ENCODE measurements at places on chromosomes 16 and 17.

DNA sequence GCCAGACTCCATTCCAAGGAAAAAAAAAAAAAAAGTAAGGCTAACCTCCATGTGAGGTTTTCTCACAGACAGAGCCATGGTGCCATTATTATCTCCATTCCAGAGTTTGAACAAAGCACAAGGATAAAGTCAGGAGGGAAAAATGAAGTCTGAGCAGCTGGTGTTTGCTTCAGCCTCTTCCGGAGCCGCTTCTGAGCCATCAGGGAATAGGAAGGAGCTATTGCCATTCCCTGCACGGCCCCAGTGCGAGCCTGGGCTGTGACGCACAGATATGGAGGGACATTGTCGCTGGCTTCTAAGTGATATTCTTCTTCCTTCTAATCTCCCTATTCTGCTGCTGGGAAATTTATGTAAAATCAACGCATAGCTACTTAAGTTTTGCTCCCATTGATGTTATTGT lies 69.5 kb upstream of the PIRT start:
- no peaks in the 10 kb centered on the region for H3K36me3 ChIP-seq
- DNase-seq = no peak
- H3K4me1 ChIP-seq = no peaks in the 10 kb centered on the region
- H3K27me3 ChIP-seq = no peaks in the 10 kb centered on the region
- H3K4me3 ChIP-seq = no peak overlapping the region

GRCh38 chr17:81026266-81027036 lies 8.5 kb upstream of the BAIAP2 start:
- peak overlapping the region; percentile 95 for H3K27ac ChIP-seq
- no peak for DNase-seq
- H3K27me3 ChIP-seq = no peaks in the 10 kb centered on the region
- H3K4me1 ChIP-seq = peaks cover 61% of the 10 kb centered on the region
- peaks cover 16% of the 10 kb centered on the region for H3K36me3 ChIP-seq

DNA sequence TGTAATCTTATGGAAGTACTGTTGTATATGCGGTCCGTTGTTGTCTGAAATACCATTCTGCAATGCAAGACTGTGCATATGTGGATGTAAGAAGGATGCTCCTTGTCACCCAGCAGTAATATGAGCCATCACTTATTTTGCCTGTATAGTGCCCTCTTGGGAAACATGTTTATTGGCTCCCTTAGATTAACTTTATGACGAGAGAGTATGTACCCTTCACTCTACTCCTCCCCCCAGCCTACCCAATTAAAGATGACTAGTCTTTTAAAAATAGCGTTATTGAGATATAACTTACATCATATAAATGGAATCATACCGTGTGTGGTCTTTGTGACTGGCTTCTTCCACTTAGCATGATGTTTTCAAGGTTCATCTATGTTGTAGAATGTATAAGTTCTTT lies 33.6 kb downstream of the FTO start:
- DNase-seq = no peak
- no peaks in the 10 kb centered on the region for H3K36me3 ChIP-seq
- no peaks in the 10 kb centered on the region for H3K27me3 ChIP-seq

DNA sequence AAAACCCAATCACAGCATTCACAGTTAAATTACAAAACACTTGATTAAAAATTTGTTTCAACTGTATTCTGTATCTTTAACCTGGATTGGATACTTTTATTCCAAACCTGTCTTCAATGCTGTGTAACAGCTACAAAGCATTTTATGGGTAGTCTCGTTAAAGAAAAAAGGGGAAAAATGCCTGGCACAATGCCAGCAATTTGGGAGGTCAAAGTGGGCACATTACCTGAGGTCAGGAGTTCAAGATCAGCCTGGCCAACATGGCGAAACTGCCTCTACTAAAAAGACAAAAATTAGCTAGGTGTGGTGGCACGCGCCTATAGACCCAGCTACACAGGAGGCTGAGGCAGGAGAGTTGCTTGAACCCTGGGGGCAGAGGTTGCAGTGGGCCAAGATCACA lies 4.0 kb downstream of the GNA13 start:
- peaks cover 13% of the 10 kb centered on the region for H3K4me1 ChIP-seq
- peaks cover 23% of the 10 kb centered on the region for H3K36me3 ChIP-seq
- H3K27me3 ChIP-seq = no peaks in the 10 kb centered on the region
- H3K27ac ChIP-seq = no peak overlapping the region
- H3K4me3 ChIP-seq = no peak overlapping the region

DNA sequence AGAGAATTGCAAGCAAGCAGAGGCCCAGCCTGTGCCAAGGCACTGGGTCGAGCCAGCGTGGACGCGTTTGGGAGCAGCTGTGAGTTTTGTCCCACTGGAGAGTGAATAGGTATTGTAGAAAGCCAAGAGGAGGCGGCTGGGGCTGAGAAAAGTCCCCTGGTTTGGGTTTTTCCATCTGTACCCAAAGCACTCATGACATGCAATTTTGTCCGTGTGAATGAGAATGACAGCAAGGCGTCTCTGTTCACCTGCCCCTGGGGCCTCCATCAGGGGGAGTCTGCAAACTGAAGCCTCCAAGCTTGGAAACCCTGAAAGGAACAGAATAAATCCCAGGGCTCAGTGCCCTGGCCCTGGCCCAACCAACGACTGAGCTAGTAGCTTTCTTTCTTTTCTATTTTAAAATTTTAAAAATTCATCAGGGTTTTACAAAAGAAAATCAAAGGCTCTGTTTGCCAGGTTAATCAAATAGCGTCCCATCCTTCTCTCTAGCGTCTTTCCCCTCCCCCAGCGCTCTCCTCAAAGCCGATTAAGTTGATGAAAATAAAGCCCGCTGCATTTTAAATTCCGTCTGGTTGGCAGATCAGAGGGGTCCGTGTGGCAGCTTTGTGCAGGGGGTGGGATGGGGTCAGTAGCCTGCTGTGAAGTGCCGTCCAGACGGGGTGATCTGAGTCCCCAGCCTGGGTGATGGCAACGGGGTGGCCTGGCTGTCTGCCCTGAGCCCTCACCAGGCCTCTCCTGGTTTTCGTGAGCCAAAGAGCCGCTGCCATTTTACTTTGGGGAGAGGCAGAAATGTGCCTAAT lies 171.0 kb downstream of the KATNIP start:
- peaks cover 17% of the 10 kb centered on the region for H3K36me3 ChIP-seq
- DNase-seq = no peak
- H3K4me3 ChIP-seq = no peak overlapping the region
- no peaks in the 10 kb centered on the region for H3K27me3 ChIP-seq
- H3K27ac ChIP-seq = peak overlapping the region; percentile 75

DNA sequence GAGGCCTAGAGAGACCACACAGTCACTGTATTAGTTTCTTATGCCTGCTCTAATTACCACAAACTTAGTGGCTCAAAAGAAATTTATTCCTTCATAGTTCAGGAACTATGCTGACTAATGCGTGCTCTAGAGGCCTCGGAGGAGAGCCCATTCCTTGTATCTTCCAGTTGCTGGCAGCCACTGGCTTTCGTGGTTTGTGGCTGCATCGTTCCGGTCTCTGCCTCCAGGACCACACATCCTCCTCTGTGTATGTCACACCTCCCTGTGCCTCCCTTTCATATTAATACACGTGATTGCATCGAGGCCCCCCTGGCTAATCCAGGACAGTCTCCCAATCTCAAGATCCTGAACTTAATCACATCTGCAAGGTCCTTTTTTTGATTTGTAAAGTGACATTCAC lies 16.9 kb upstream of the MYLK3 start:
- H3K27me3 ChIP-seq = no peaks in the 10 kb centered on the region
- no peak for DNase-seq
- H3K27ac ChIP-seq = no peak overlapping the region
- H3K36me3 ChIP-seq = no peaks in the 10 kb centered on the region
- no peak overlapping the region for H3K4me3 ChIP-seq

- no peaks in the 10 kb centered on the region for H3K4me1 ChIP-seq
- no peaks in the 10 kb centered on the region for H3K36me3 ChIP-seq
- no peaks in the 10 kb centered on the region for H3K27me3 ChIP-seq
- no peak for DNase-seq
- H3K4me3 ChIP-seq = no peak overlapping the region
Observed at GRCh38 chr16:72530434-72530833, 358.5 kb upstream of the PMFBP1 start.

GRCh38 chr17:671076-671762 lies 43.4 kb downstream of the VPS53 start:
- no peak overlapping the region for H3K4me3 ChIP-seq
- H3K36me3 ChIP-seq = peaks cover 11% of the 10 kb centered on the region
- DNase-seq = no peak
- peaks cover 8% of the 10 kb centered on the region for H3K4me1 ChIP-seq
- H3K27ac ChIP-seq = no peak overlapping the region
- H3K27me3 ChIP-seq = no peaks in the 10 kb centered on the region

- H3K27ac ChIP-seq = no peak overlapping the region
- DNase-seq = no peak
- no peaks in the 10 kb centered on the region for H3K27me3 ChIP-seq
- H3K4me3 ChIP-seq = no peak overlapping the region
Observed at GRCh38 chr17:18356624-18357023, 6.7 kb downstream of the SHMT1 start.

DNA sequence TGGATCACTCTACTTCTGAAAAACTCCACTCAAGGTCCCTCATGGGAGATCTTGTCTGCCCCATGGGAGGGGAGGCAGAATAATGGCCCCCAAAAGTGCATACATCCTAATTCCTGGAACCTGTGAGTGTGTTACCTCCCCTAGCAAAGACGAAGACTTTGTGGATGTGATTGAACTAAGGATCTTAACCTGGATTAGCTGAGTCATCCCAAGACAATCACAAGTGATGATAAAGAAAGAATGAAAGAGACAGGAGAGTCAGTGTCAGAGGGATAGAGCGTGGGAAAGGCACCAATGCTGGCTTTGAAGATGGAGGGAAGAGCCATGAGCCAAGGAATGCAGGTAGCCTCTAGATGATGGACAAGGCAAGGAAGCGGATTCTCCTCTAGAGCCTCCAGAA lies 374.7 kb upstream of the DYNLRB2 start:
- H3K27me3 ChIP-seq = no peaks in the 10 kb centered on the region
- no peak for DNase-seq
- no peak overlapping the region for H3K4me3 ChIP-seq
- H3K27ac ChIP-seq = no peak overlapping the region
- H3K36me3 ChIP-seq = no peaks in the 10 kb centered on the region
- no peaks in the 10 kb centered on the region for H3K4me1 ChIP-seq

- DNase-seq = no peak
- H3K4me1 ChIP-seq = peaks cover 34% of the 10 kb centered on the region
Observed at GRCh38 chr16:1708083-1708767, 2.2 kb downstream of the MAPK8IP3 start.
